ENCODE measurements at places on chromosomes 5 and 9.

GRCh38 chr5:143207058-143207457 is 196.4 kb downstream of the NR3C1 start:
- no peak for DNase-seq

DNA sequence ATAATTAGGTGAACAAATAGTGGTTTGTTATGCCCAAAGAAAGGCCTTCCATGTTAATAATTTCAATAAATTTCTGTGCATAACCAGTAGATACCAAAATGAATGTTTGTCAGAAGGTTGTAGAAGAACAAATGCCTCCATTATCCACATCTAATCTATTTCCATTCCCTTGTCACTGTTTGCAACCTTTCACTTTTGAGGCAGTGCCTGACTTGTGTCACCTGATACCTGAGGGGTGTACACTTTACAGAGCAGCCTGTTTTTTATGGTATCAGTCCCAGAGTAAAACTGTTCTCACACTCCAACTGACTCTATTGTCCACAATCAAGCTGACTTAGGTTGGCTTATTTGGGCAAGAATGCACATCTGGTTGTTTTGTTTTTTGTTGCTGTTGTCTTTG is 40.1 kb downstream of the FREM1 start:
- no peak for DNase-seq

GRCh38 chr5:74027732-74028338 is 401.8 kb downstream of the ARHGEF28 start:
- no peak for DNase-seq

DNA sequence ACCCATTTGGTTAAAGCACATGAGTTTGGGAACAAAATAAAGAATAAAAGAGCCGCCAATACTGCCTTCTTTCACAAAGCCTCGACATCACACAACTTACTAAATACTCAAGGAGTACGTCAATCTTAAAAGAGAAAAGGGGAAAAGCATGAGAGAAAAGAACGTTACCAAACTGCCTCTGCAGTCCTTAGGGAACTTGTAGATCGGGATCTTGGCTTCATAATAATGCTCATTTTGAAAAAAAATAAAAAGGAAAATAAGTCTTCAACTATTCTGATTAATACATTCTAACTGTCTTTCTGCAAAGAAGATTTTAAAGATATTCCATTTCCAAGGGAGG is 618.4 kb downstream of the PDE4D start:
- no peak for DNase-seq

DNA sequence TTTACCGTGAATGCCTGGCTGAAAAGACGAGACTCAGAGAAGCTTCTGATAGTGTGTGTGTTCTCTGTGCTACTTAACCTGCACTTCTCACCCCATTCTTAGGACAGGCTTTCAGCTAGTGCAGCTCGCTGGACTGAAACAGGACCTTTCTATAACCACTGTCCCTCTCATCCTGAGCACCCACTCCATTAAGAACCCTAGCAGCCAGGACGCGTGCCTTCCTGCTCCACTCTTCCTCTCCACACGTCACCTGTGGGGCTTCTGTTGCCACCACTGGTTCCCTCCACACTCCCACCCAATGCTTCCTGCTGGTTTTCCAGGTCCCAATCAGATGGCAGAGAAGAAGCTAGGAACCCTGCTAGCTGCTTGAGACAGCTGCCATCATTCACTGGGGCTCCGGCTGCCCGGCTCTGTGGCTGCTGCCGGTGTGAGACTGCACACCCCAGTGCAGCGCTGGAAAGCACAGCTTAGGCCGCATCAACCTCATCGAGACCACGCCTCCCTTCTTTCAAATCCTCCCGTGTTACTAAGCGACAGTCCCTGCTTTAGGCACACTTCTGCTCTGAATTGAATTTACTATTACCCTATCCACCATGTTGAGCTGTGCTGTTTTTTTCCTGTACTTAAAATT is 44.0 kb downstream of the RNF130 start:
- no peak for DNase-seq

GRCh38 chr5:80711938-80712337 is 57.2 kb upstream of the DHFR start:
- DNase-seq, result no peak

DNA sequence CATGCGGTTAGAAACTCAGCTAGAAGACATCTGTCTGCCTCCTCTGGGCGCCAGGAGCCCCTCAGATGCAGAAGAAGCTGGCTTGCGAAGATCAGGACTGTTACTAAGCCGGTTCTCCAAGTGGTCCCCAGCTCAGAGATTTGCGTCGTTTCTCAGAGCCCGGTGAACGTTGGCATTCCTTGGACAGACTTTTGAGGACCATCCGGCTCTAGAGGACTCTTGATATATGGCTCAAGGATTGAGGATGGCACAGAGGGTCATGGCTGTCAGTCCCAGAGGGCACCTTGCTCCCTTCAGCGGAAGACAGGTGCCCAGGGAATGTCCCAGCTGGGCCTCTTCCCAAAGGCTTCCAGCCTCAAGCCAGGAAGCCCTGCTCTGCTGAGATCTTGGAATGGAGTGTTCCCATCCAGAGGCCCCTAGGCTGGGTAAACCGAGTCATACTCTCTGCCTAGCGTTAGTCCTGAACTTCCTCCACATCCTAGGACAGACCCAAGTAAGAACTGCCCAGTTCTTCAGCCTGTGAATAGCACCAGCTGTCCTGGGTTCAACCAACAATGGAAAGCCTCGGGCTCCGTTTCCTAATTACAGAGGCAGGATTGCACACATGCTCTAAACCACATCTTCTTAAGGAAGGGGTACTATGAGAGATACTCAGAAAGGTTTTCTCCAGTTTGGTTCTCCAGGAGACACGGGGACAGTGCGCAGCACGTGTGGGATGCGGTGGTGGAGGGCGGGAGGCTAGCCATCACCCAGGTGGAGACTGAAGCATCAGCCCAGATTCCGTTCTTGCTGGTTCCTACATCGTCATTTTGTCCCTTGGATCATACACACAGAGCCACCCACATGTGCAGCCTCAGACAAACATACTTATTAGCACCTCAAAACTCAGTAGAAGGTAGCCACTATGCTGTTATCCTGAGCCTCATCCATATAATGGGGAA is 51.4 kb downstream of the ZNF354C start:
- DNase-seq, result no peak

GRCh38 chr5:172622091-172623046 is 18.7 kb upstream of the NEURL1B start:
- no peak for DNase-seq

- DNase-seq, result no peak
Observed at GRCh38 chr5:159861086-159861485, 55.2 kb upstream of the ADRA1B start.

DNA sequence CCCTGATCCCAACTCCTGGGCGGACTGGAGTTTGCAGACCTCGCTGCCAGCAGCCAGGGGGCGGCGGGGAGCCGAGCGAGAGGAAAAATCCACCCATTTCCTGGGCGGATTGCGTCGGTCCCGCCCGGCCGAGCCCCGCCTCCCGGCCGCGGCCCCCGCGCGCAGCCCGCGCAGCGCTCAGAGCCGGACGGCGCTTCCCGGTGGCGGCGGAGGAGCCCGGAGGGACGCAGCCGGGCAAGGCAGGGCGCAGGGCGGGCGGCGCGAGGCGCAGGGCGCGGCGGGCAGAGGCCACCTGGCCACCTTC is at the start of gene OLFM1:
TSS of gene OLFM1 (plus strand) at position 180 of the 304 bp plus-strand sequence. CDS start 322 bp downstream, outside the sequence.
- DNase-seq, result no peak

DNA sequence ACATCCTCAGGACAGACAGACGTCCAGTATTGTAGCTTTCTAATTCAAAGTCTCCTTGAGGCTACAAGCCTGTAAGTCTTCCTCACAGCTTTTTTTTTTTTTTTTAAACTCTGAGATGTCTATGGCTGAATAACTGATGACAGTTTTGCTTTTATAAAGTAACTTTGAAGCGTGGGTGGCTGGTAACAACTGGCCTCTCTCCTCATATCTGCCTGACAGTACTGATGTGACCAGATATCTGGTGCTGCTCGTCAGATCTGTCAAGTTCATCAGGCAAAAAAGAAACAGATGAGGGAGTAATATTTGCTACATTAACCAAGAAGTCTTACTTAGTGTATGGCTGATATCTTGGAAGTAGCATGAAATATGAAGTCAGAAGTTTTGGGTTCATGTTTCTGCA is 72.6 kb downstream of the GDNF start:
- DNase-seq, result no peak

- DNase-seq, result no peak
Observed at GRCh38 chr9:131422241-131422792, 28.4 kb downstream of the PRRC2B start.

GRCh38 chr9:74503666-74504065 is 6.5 kb downstream of the RORB start:
- no peak for DNase-seq

DNA sequence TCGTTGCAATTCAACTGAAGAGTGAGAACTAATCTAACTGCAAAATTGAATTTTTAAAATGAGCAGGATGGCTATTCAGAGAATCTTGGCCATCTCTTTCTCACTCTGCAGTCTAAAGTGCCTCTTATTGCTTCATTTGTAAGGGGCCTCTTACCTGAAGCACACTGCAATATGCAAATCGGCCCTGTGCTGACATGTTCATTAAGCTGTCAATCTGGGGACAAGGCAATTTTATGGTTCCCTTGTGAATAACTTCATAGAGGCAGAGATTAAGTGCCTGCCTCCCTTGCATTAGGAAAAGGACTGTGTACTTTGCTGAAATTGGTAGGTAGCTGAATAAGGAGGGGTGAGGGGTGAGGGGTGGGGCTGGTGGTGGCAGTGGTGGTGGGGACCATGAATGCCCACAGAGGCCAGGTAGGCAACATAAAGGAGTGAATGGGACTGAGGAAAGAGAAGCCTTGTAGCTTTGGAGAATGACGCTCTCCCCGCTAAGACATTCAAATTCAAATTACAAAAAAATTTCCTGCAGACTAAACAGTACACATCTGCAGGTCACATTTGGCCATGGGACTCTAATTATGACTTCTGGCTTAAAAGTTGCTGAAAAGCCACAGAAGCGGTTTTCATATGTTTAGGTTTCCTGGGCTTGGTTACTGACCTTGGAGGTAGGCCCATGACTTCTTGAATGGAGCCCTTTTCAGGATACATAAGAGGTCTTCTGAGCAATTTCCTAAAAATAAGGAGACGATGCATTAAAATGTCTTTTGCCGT is 25.0 kb downstream of the TNFSF8 start:
- DNase-seq, result no peak

DNA sequence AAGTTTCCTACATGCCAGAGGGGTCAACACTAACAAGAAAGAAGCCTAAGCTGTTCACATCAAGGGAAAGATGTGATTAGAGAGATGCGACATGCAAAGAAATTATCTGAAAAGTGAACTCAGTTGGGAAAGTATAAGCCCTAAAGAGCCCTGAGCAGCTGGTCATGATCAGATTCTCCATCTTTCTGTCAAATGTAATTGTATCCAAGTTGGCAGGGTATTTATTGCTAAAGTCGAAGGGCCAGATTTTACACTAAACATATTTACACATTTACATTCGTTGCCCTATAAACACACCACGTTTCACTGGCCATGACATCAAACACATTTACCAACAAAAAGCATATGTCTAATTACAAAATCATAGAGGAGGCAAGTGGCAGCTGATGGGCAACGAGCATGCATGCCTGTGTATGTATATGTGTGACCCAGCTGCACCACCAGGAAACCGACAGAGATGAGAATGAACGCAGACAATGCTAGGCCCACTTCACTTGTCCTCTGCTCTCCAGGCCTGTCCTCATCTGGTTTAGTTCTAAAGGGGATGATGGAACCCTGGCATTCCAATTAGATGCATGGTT is 6.3 kb downstream of the FOXD1 start:
- DNase-seq, result no peak

GRCh38 chr5:76406014-76406413 is 2.9 kb downstream of the IQGAP2 start:
- no peak for DNase-seq

Data from activated CD4-positive, alpha-beta T cell treated with anti-CD3 and anti-CD28 coated beads, Interleukin-2, amount 50 U/mL, for 1 hour (primary cell).